ENCODE measurements at places on chromosomes 3 and 15. TPM values are rescaled to one million over a fixed set of nuclear protein-coding genes. Genes with fewer than 3 reads are reported as not detected.

The RPL32 gene
- 4,303 TPM for total RNA-seq

The ATP8B4 gene
- total RNA-seq, result 0.18 TPM

The EIF5A2 gene
- total RNA-seq, result 10.6 TPM

The EPHA6 gene
- total RNA-seq, result not detected

The CHRD gene
- not detected for total RNA-seq

The PTH1R gene
- total RNA-seq, result not detected

The PLA2G4F gene
- not detected for total RNA-seq

The SI gene
- not detected for total RNA-seq

The CHDH gene
- total RNA-seq, result 0.25 TPM

The SLC12A8 gene
- total RNA-seq, result 0.19 TPM

The DPPA4 gene
- 6.2 TPM for total RNA-seq

The AMT gene
- total RNA-seq, result 9.9 TPM

The ELL3 gene
- 4.4 TPM for total RNA-seq

The SHC4 gene
- total RNA-seq, result not detected

The IMPG2 gene
- 0.96 TPM for total RNA-seq

The XYLB gene
- 2.3 TPM for total RNA-seq

The CASR gene
- total RNA-seq, result not detected

The BCL6 gene
- 21.3 TPM for total RNA-seq

The ACOX2 gene
- total RNA-seq, result not detected

The CTXN2 gene
- total RNA-seq, result not detected

The GABRB3 gene
- not detected for total RNA-seq

The ARHGAP11A gene
- total RNA-seq, result 5.4 TPM

The LCTL gene
- not detected for total RNA-seq

The NMNAT3 gene
- 8.3 TPM for total RNA-seq

The GPR62 gene
- total RNA-seq, result not detected

The SEMA3G gene
- not detected for total RNA-seq

The MAP3K13 gene
- total RNA-seq, result 12.0 TPM

The PLS1 gene
- 4.3 TPM for total RNA-seq

The MESP1 gene
- total RNA-seq, result 0.27 TPM

The ADAMTS17 gene
- 2.4 TPM for total RNA-seq

The CAND2 gene
- total RNA-seq, result 4.3 TPM

The MELTF gene
- 1.2 TPM for total RNA-seq

All from naive thymus-derived CD8-positive, alpha-beta T cell (primary cell).